ENCODE measurements at places on chromosomes 1 and 21.
A peak's percentile ranks its signal among the peaks of the same experiment; 100 is the strongest.

- no peak for DNase-seq
Measured at GRCh38 chr1:98306517-98307089, 354.9 kb upstream of the SNX7 start.

GRCh38 chr21:39850333-39850732 lies 16.9 kb upstream of the PCP4 start:
- no peak for DNase-seq

- no peak for DNase-seq
Measured at GRCh38 chr1:110035236-110035752, 870 bp downstream of the STRIP1 start.

DNA sequence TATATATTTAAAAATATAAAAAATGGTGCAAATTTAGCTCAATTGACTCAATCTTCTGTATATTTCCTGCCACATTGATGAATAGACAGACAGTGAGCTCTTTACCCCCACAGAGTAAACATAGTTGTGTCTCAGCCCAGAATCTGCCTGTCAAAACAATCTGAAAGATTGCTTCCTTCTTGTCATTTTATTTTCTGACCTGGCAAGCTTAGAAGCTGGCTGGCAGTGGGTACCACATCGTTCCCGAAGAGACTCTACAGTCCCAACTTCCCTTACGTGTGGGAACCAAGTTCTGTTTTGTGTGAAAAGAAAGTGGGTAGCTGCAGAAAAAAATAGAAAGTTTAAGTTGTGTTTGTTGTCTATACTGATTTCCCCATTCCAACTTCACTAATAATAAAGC lies 629.3 kb upstream of the NEGR1 start:
- no peak for DNase-seq

- DNase-seq: no peak
Measured at GRCh38 chr1:154553056-154554030, 5.1 kb downstream of the UBE2Q1 start.

GRCh38 chr1:89609781-89610456 lies 23.0 kb upstream of the LRRC8C start:
- no peak for DNase-seq

DNA sequence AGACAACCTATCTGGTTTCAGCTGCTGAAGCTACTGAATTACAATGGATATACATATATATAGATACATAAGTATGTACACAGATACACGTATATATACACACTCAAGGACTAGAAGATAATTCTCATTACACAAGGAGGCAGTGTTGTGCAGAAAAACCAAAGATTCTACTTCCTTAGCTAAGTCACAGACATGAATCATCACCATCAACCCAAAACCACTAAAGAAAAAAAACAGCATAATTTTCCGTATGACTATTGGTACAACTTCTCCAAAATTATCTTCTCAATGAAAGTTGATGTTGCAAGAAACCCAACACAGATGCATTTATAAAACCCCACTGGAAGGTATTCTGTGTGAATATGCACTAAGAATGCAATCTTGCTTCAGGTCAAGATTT lies 36.8 kb upstream of the RPF1 start:
- DNase-seq: no peak

DNA sequence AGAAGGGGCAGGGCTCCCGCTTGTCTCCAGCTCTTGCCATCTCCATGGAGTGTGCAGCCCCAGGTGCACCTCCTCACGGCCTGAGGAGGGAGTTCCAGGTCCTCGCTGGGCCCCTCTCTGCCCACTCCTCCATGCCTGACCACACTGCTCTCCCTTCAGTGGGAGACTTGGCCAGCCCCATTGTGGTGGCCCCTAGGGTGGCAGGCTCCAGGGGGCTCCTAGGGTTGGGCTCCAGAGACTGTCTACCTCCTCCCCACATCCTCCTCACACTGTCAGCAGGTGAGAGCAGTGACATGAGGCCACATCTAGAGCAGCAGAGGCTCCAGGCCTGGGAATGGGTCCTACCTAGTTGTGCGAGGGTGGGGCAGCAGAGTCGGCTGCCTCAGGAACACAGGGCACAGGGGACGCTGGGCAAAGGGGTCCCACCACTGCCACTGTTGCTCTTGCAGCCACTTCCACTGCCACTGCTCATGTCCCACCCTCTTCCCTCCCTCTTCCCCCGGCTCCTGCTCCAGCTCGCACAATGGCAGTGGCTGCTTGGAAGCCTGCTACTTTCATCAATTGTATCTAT lies 514.8 kb downstream of the MRPL39 start:
- DNase-seq: no peak

DNA sequence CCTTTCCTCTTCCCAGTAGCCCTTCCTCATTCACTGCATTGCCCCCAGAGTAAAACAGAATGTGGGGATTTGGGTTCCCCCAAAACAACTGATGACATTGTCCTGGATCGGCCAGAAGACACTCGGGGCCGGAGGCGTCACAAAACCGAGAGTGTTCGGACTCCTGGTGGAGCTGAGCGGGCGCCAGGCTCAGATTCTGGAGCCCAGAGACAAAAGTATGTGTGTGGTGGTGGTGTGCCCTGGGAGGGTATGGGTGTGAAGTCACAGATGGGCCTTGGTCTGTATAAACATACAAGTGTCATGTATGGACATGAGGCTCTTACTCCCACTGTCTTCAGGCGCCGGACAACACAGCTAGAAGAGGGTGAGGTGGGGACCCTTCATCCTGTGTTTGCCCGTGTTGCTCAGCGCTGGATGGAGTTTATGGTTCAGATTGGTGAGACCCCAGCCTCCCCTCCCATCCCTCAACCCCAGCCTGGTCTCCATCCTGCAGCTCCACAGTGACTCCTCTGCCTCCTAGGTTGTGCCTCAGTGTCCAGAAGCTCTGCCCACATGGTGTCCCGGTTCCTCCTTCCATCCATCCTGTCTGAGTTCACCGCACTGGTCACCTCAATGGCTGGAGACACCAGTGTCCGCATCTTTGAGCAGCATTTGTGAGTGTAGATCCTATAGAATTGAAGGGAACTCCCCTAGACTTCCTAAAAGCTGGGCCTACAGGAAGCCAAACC lies 12.4 kb downstream of the HYI start:
- DNase-seq: no peak

DNA sequence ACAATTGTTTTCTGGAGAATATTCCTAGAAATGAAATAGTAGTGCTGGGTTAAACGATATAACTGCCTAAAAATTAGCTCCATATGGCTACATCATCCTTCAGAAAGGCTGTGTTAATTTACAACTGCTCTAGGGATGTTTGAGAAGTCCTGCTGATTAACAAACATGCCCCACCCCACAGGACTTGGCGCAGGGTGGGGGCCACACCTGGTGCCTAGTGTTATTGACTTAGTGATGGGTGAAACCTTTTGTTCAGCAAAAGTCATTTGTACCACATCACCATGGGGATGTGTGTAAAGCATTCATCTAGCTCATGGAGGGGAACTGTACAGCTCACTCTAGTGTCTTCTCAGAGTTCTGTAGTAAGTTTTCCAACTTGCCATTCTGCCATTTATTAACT lies 492.8 kb downstream of the CAMTA1 start:
- DNase-seq: peak; percentile 94

GRCh38 chr1:90993245-90993644 lies 28.6 kb downstream of the ZNF644 start:
- DNase-seq: no peak

- DNase-seq: no peak
Measured at GRCh38 chr1:116228511-116228910, 117.3 kb downstream of the MAB21L3 start.

GRCh38 chr1:93151474-93151873 lies 28.7 kb downstream of the TMED5 start:
- no peak for DNase-seq

DNA sequence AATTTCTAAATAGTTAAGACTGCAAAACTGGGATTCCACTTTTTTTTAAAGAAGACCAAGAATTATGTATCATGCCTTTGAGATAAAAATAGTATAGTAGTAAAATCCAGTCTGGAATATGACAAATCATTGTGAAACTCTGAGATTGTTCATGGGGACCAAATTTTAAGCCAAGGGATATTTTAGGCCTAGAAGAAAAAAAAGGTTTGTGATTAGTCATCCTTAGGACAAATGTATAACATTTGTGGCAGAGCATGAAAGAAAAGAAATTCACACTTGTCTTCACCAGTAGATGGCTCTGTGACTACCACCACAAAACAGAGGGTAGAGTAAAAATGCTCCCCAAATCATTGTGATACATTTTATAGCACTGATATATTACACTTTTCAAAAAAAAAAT lies 226.1 kb downstream of the KCTD3 start:
- no peak for DNase-seq

DNA sequence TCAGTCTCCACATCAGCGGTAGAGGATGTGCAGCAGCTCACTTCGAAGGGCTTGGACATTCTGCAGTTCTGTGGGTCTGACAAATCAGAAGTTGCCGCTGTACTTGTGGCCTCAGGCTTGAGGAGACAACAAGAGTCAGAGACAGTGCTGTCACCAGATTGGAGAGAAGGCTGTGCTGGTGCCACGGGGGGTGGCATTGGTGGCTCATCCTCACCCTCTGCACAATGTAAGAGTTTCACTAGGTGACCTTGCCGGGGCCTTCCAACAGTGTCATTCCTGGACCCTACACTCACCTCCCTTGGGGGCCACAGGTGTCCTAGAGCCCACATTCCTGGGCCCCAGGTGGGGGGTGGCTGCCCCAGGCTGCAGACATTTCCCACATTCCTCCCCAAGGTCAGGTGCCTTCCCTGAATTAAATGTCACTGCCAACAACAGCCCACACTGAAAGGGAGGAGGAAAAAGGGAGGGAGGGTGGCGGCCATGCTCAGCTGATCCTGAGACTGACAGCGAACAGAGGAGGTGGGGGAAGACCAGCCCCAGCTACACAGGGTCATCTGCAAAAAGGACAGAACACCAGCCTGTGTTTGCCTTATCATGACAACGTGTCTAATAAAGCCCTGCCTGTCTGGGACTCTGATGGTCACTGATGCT lies 46.4 kb downstream of the TMCC2 start:
- DNase-seq: no peak

- DNase-seq: no peak
Measured at GRCh38 chr1:173355281-173356031, 121.7 kb upstream of the PRDX6 start.

- no peak for DNase-seq
Measured at GRCh38 chr1:203057911-203058675, 27.7 kb downstream of the MYOG start.

DNA sequence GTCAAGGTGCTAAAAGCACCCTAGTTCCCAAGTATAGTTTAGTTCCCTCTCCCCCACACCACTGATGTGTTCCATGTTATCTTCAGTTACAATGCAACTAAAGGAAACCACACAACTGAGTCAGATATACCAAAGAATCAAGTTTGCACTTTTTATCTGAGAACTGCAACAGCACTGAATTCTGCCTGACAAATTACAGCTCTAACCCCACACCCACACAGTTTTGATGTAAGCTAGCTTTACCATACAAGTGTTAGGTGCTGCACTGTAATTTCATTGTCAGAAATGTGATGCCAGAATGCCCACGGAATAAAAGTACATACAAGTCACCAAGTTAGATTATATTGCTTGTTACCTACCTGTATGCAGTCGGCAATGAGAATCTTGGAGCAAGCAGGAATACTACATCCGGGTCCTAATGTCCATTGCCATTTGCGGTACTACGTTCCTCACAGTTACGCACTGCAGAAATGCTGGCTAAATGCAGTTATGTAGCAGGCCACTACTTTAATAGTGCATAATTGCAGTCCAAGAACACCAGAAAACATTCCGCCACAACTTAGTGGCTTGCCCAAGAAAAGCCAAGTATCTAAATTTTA lies 12.1 kb downstream of the SFPQ start:
- no peak for DNase-seq

GRCh38 chr1:150560011-150560438 lies 10.8 kb downstream of the ADAMTSL4 start:
- peak; percentile 83 for DNase-seq

DNA sequence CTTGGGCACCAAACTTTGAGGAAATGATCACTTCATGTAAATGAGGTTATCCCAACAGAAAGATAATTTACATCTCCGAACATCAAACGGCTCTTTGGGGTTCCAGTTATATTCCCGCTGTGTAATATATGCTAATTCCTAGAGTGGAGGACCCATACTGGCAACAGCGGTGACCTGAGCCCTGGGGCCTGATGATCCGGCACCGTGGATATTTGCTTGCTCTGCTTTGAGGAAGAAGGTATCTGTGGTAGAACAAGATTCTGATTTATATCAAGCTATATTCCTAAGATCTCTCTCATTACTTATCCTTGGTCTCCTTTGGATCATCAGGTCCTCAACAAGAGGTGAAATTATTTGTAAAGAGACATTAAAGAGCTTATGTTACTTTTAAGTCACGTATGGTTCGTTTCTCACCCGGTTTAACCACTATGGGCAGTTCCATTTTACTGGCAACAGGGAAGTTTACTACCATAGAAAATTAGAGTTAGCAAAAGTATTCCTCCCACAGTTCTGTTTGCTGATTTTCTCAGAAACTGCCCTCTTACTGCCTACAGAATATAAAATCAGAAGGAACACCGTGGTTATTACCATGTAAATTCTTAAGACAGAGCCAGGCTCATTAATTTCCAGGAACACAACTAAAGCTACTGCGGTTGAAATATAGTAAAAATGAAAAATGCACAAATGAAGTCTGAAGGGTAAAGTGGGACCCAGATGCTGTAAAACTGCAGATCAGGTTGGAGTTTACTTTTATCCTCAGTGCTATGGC lies 56.7 kb downstream of the MRPL39 start:
- no peak for DNase-seq

DNA sequence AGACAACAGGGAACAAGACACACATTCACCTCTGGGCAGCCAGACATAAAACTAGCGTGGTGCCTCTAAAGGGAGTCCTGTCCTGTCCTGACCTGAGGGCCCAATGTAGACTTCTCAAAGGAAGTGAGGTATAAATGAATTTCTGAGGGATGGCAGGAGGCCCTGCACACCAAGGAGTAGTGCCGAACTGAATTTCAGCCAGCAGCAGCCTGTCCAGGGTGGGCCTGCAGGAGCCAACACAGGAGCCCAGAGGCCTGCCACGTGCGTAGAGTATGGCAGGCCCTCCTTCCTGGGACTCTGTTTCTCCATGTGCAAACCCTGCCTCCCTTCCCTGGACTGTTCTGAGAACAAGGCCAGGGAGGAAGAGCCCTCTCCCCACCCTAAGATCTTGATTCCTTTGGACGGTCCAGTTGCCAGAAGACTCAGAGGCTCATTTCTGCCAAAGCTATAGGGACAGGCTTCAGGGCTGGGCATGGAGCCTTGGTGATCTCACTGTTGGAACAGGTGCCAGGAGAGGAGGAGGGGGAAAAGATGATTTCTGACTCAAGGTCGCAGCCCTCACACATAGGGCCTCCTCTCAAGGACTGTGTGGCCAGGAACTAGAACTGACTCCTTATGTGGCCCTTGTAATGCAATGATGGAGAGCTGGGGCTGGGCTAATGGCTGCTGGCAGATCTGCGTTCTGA lies 1.8 kb upstream of the FABP3 start:
- no peak for DNase-seq

- DNase-seq: no peak
Measured at GRCh38 chr1:117795190-117795589, 134.2 kb downstream of the GDAP2 start.

DNA sequence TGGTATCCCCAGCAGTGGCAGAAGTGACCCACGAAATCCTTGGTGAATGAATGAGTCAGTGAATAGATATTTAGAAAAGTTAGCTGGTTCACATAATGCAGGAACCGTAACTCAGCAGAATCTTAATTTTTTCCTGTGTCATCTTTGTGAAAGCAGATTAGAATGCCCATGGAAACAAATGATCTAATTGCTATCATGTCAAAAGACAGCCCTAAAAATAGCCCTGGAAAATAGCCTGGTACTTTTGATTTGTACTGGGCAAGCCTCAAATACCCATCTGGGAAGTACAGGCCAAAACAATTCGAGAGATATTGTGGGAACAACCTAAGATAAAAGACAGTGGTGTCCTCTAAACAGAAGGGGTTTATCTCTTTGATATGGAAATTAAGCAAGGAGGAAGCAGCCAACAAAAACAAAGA lies 21.1 kb downstream of the FYB2 start:
- no peak for DNase-seq

Data from SHP77 (cell line).